ENCODE measurements at places on chromosomes 13 and 19. TPM values are rescaled to one million over a fixed set of nuclear protein-coding genes. Genes with fewer than 3 reads are reported as not detected.

DNA sequence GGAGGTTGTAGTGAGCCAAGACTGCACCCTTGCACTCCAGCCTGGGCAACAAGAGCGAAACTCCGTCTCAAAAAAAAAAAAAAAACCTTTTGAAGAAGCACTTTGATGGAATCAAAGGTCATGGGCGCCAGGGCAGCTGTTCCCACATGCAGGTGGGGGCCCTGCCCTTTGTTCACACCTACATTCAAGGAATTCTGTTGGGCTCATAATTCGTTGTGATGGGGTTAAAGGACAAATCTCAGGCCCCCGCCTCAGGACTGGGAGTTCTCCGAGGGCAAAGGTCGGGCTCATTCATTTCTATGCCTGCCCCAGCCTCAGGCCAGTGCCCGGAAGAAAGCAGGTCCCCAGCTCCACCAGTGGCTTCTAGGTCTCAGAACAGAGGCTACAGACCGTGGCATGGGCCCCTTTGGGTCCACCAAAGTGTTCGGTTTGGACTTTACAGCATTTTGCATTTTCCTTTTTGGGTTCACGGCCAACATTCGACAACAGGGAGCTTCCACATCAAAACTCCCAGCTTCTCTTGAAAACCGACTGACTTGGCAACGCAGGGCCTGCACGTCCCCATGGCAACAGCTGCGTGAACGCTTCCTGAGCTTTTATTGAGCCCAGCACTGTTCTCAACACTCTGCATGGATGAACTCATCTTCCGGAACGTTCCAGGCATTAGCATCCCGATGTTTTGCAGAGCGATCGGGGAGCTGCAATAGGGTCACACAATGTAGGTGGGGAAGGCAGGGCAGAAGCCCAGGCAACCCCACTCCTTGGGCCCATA is 10.1 kb upstream of the GTF2F1 start:
- no peaks in the 10 kb centered on the region for H3K27me3 ChIP-seq
- no peak overlapping the region for H3K27ac ChIP-seq

The CEACAM16 gene
- not detected for total RNA-seq

The MTUS2 gene
- not detected for total RNA-seq

- H3K36me3 ChIP-seq: peaks cover 4% of the 10 kb centered on the region
- H3K4me3 ChIP-seq: no peak overlapping the region
- H3K27ac ChIP-seq: no peak overlapping the region
- H3K27me3 ChIP-seq: peaks cover 80% of the 10 kb centered on the region
Measured at GRCh38 chr13:99995104-99995588, 13.6 kb downstream of the ZIC2 start.

DNA sequence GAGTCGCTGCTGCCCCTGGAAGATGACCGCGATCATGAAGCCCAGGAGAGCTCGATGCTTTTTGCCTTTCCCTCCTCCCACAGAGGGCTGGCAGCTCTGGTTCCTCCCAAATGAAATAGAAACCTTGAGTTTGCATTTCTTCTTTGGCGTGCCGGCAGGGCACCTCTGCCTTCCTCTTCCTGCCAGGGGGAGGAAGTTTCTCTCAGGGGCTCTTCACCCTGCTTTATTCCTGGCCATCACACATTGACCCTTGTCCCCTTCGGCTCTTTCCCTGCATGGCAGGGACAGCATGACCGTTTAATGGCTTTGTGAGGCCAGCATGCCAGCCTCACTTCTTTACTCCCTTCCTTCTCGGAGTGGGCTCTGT is 47.9 kb downstream of the ACTN4 start:
- no peak for DNase-seq
- H3K36me3 ChIP-seq: peaks cover 14% of the 10 kb centered on the region

GRCh38 chr13:40478775-40479174 is 187.7 kb downstream of the FOXO1 start:
- no peak for DNase-seq
- peaks cover 30% of the 10 kb centered on the region for H3K4me1 ChIP-seq

The APLP1 gene
- total RNA-seq: 0.79 TPM

- no peak overlapping the region for H3K27ac ChIP-seq
- no peaks in the 10 kb centered on the region for H3K36me3 ChIP-seq
- H3K27me3 ChIP-seq: peaks cover 9% of the 10 kb centered on the region
- no peak overlapping the region for H3K4me3 ChIP-seq
- DNase-seq: no peak
Measured at GRCh38 chr13:78997902-78998629, 339.1 kb upstream of the OBI1 start.

- no peak for DNase-seq
- no peaks in the 10 kb centered on the region for H3K27me3 ChIP-seq
- H3K36me3 ChIP-seq: no peaks in the 10 kb centered on the region
- no peak overlapping the region for H3K4me3 ChIP-seq
- H3K4me1 ChIP-seq: no peaks in the 10 kb centered on the region
Measured at GRCh38 chr13:93244141-93244917, 17.7 kb downstream of the GPC6 start.

- H3K27ac ChIP-seq: no peak overlapping the region
- H3K36me3 ChIP-seq: no peaks in the 10 kb centered on the region
- no peak overlapping the region for H3K4me3 ChIP-seq
- peaks cover 29% of the 10 kb centered on the region for H3K4me1 ChIP-seq
Measured at GRCh38 chr13:23748109-23748990, 140.8 kb downstream of the MIPEP start.

DNA sequence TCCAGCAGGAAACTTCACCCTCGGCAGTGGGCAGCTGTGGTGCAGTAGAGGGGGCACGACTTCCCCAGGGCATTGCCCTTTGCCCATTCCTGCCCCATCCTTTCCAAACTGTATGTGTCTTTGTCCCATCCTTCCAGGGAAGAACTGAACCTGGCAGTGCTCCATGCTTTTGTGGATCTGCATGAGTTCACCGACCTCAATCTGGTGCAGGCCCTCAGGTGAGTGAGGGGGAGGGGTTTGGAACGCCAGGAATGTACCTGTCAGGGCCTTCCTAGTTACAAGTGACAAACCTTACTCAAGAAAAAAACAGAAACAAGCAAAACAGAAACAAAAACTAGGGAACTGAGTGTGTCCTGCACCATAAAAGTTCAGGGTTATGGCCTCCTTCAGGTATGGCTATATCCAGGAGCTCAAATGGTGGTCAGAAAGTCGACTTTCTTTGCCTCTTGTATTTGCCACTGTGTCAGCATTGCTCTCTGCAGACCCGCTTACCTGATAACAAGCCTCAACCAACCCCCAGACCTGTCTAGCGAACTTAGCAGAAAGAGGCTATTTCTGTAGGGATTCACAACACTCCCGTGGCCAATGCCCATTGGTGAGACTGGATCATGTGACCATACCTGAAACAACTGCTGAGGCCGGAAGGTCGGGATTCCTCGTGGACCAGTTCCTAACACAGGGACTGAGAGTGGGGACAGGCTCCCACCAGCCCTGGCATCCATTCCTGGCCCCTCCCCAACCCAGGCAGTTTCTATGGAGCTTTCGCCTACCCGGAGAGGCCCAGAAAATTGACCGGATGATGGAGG is 4.2 kb downstream of the CYTH2 start:
- no peak overlapping the region for H3K4me3 ChIP-seq
- peaks cover 19% of the 10 kb centered on the region for H3K4me1 ChIP-seq
- peaks cover 25% of the 10 kb centered on the region for H3K36me3 ChIP-seq
- no peaks in the 10 kb centered on the region for H3K27me3 ChIP-seq
